ENCODE measurements at places on chromosomes 2 and 18. TPM values are rescaled to one million over a fixed set of nuclear protein-coding genes. Genes with fewer than 3 reads are reported as not detected.

The RAB6D gene
- polyA plus RNA-seq = 1.9 TPM

The GALNT14 gene
- polyA plus RNA-seq = 38.0 TPM

The NRP2 gene
- 59.2 TPM for polyA plus RNA-seq

DNA sequence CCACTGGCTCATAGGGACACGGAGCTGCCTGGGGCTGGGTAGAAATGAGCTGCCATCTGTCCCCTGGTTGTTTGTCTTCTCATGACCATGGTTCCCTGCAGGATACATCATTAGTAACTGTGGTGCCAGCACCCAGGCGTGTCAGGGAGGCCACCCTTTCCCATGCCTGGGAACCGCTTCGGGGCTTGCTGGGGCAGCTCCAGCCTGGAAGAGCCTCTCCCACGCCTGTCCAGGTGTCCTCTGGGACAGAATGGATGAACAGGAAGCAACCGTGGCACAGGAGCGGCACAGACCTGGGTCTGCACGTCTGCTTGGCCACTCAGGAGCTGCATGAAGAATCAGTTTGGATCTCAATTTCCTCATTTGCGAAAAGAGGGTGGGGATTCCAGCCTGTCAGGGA is 34.8 kb downstream of the SDC1 start:
- DNase-seq = no peak

GRCh38 chr2:52312486-52312885 is 1280.6 kb upstream of the NRXN1 start:
- no peak for DNase-seq

DNA sequence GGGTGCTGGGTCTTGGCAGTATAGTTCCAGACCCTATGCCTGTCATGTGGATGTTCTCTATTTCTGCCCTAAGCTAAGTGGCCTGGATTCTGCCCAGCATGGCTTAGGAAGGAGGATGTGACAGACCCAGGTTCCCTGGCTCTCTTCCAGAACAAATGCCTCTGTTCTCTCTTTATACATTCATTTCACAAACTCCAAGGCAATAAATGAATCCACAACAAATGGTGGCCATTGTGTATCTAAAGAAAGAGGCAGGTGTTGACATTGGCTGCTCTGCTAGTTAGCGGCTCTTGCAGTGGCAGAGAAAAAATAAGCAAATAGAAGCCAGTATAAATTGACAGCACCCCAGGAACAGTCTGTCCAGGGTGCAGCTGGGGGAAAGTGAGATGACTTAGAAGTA is 298.6 kb downstream of the SUCLG1 start:
- no peak for DNase-seq

All from left renal pelvis (tissue), 4 donors.